ENCODE measurements at places on chromosomes 3 and 15.

- no peak for DNase-seq
Observed at GRCh38 chr3:53806182-53807116, 39.8 kb downstream of the CHDH start.

- DNase-seq = no peak
Observed at GRCh38 chr3:47128137-47128536, 35.8 kb downstream of the SETD2 start.

GRCh38 chr3:171948674-171949073 lies 90.7 kb upstream of the FNDC3B start:
- no peak for DNase-seq

- no peak for DNase-seq
Observed at GRCh38 chr3:43417133-43417532, 130.8 kb downstream of the SNRK start.

GRCh38 chr3:70919661-70920060 lies 607.2 kb upstream of the MDFIC2 start:
- no peak for DNase-seq

- DNase-seq = no peak
Observed at GRCh38 chr15:65329984-65330735, 25.7 kb downstream of the RNU5B-1 start.

DNA sequence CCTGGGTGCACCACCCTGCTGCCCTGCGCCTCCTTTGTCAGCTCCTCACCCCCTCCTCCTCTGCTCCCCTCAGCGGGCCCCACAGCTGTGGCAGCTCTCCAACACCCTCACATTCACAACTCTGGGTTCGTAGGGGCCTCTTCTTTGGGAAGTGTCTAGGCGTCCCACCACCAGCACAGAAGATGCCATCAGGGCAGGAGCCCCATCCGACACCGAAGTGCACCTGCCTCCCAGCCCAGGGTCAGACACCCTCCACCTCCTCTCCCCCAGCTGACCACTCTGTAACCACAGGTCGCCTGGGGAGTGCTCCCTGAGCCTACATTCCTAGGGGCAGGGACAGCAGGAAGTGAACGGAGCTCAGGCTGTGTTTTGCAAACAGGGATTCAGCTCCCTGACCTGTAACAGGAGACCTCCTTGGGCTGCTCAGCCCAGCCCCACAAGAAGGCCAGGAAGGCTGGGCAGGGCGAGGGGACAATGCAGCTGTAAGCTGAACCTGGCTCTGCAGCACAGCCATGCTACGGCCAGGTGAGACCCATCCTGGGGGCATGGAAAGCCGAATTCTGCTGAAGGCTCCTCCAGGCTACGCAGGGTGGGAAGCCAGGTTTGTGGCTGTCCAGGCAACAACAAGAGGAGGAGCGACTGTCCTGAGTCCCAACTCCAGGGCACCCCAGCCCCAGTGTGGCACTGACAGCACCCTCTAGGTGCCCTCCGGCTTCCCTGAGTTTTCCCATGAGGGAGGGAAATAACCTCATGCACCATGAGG lies 269.0 kb downstream of the GOLGA6L6 start:
- no peak for DNase-seq

DNA sequence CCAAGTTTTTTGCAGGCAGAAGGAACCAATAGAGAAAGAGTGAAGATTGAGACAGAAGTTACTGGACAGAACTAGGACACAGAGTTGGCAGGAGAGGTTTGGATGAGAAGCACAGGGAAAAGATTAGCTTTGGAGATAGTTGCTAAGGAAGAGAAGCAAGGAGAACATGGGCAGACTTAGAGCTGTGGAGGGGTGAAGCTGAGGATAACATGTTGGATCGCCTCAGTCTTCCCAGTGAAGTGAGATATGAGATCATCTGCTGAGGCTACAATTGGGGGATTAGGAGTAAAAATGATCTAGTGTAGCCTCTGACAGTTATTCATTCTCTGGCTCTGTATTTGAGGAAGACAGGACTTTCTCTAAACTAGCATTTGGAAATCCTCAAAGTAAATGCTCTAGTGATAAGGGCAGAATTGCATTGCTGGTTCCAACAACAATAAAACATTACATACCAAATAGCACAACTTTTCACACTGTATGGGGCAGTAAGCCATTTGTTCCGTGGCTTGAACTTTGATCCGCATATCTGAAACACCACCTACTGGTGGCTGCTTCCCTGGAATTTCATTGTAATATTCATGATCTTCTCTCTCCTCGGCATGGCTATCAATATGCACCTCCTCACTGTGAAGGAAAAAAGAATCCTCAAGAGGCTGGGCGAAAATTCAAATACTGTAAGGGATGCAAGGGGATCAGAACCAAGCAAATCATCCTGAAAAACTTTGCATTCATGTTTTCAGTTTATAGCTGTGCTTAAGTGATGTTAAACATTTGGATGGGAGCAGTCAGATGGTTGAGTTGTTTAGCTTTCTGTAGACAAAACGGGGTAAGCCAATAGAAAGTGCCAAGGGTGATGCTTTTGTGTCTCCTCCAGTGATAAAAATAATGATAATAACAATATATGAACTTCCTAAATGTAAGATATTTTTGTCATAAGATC lies 22.2 kb upstream of the EID1 start:
- no peak for DNase-seq

DNA sequence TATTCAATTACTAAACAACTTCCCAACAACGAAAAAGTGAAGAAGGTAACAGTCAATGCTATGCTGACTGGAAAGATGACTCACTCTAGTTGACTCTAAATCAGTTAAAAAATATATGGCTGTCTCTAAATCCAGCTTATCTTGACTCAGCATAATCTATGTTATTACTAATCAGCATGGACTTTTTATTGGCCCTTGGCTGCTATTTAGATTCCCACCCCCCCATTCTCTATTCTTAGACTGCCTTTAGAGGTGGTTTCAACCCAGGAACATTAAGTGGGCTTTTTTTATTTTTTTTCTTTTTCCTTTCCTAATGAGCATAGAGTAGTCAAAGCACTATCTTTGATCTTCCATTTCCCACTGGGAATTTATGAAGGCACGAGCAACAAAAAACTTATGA lies 1.9 kb downstream of the PCOLCE2 start:
- no peak for DNase-seq

DNA sequence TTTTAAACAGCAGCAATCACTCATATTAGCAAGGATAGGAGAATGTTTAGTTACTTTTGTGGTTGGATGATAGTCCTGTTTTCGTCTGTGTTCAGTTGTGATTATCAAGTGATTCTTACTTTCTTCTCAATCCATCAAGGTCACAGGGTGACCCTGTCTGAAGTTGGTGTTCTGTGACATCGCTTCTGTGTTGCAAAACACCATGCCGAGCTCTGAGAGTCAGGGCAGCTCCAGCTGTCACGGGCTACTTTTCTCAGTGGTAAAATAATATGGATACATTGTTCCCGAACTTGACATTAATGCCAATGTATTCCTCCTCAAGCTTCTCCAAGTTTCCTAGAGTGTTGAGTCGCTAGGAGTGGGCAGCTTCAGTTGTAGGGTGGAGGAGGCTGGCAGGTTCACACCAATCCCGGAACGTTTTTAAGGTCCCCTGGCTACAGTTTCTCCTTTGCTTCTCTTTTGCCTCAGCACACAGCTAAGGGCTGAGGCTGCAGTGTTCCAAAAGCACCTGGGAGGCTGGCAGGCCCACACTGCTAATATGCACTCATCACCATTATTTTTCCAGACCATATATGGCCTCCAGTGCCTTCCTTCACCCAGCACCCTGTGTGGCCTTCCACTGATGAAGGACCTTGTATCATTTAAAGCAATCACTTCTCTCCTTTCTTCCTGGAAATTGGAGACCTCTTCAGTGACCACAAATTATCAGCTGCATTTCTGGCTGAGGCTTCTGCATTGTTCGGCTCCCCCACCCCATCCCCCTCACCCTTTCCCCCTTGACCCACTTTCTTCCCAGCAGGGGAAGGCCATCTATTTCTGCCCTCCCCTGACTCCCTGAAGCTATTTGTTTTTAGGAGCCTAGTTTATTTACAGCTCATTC lies 25.8 kb downstream of the COLQ start:
- DNase-seq = no peak

- DNase-seq = no peak
Observed at GRCh38 chr15:93671387-93671943, 559.9 kb upstream of the MCTP2 start.

DNA sequence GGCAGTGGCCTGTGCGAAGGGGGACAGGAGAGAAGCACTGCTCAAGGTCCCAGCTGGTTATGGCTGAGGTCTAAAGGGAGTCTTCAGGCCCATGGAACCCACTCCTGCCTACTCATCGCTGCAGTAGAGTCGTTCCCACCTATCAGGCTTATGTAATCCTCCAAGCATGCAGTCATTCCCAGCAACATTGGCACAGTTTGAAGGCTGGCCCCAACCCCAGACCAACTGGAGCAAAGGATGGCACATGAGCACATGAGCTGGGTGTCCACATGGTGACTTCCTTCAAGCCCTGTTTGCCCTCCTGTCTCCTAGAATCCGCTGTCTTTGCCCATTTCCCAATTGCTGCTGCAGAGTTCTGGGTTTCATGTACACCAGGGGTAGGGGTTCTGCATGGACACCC lies 60.5 kb upstream of the FGD5 start:
- DNase-seq = no peak

DNA sequence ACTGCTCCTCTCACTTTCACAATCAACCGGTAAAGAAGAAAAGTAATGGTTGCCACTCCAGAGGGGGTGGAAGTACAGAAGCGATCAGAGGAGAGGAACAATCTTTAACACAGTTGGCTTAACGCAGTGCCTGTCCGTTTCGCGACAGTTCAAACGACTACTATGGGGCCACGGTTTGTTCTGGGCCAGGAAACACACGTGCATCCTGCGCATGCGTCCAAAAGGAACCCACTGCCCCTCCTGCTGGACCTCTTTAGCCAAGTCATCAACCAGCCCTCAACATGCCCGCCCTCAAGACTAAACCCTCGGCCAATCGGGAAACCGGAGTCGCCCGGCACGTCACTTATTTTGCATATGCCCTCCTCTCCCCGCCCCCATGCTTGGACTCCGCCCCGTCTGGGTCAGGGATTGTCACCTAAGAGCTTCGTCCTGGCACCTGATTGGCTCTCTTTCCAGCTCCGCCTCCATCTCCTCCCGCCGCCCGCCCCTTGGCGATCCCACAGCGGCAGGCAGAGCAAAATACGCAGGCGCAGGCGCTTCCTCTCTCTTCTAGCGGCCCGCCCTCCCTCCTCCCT lies 345 bp upstream of the CDV3 start:
- no peak for DNase-seq

GRCh38 chr3:140085001-140085400 lies 150.0 kb downstream of the CLSTN2 start:
- no peak for DNase-seq

GRCh38 chr3:64970634-64971033 lies 282.8 kb upstream of the ADAMTS9 start:
- DNase-seq = no peak

DNA sequence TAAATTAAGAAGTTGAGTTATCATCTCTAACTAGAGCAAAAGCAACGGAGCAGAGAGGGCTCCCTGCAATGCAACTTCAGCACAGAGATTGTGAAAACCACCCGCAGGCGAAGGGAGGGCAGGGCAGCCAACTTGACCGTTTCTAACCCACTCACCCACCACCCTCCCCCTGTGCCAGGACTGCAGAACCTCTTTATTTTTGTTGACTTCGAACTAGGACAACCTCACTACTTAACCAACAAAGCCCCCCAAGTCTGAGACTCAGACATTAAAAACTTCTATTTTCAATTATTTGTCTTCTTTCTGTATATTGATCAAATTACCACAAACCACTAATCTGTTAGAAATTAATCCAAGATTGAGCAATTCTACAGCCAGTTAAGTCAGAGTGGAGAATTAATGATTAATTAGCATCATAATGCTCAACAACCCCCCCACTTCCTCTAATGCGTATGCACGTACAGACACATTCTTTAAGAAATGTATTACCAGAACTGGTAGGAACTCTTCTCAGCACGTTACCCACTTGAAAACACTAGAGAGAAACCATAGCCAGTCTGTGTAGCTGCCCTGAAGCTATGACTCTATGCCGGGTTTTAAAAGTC lies 2.0 kb downstream of the MGLL start:
- DNase-seq = no peak

DNA sequence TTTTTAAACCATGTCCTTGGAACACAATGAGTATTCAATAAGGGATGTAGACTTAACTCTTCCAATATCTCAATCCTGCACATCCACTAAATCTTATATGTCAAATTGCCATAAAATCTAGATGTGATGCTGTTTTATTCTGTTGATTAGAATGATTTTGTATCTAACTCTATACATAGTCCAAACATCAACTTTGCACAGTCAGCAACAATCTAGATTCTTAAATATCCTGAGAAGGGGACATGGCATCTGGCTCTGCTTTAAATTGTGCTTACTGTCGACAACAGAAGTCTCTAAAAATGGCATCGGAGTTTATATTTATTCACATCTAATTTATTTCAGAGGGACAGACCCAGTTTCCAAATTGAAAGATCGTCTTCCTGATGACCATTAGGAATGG lies 276.2 kb downstream of the GAP43 start:
- no peak for DNase-seq

GRCh38 chr15:69820819-69821218 lies 276.9 kb downstream of the TLE3 start:
- DNase-seq = no peak

DNA sequence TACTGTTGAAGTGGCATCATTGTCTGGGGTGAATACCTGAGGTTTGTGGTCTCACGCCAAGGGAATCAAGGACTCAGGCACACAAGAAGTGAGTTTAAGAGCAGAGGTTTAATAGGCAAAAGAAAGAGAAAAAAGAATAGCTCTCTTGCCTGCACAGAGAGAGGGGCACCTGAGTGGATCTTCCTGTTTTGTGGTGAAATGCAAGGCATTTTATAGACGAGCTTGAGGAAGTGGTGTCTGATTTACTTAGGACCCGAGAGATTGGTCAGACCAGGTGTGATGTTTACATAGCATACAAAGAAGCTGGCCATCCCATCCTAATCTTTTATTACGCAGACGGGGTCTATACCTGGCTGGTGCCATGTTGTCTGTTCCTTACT lies 13.2 kb downstream of the CCR5 start:
- no peak for DNase-seq

- no peak for DNase-seq
Observed at GRCh38 chr3:64150623-64151207, 74.6 kb downstream of the PRICKLE2 start.

DNA sequence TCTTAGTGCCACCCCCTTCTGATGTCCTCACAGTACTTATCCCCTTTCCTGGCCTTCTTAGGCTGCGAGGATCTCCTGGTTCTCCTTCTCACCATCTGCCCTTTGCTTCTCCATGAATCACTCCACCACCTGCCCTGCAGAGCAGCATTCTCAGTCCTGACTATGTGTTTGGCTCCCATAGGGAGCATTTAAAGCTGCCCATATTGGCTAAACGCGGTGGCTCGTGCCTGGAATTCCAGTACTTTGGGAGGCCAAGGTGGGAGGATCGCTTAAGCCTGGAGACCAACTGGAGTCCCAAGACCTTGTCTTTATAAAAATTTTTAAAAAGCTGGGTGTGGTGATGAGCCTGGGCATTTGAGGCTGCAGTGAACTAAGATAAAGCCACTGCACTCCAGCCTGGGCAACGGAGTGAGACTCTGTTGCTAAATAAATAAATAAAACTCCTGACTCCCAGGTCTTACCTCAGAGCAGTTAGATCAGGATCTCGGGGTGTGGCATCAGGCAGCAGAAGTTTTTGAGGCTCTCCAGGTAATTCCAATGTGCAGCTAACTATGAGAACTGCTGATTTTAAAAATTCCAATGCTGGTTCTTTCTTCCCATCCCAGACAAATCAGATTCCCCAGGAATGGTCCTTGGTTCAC lies 36.2 kb upstream of the TLE3 start:
- no peak for DNase-seq

Data from NCI-H2081 treated with DMSO at 0.1 percent for 48 hours (cell line).